ENCODE measurements at places on chromosomes 5 and 9. TPM values are rescaled to one million over a fixed set of nuclear protein-coding genes. Genes with fewer than 3 reads are reported as not detected.

IFNA2 gene
- total RNA-seq, result not detected

SOX30 gene
- total RNA-seq, result not detected

IFNB1 gene
- 0.30 TPM for total RNA-seq

PCDHGA4 gene
- total RNA-seq, result 5.8 TPM

GLE1 gene
- 24.1 TPM for total RNA-seq

DBH gene
- total RNA-seq, result not detected

KLF4 gene
- 1.5 TPM for total RNA-seq

SHB gene
- 25.5 TPM for total RNA-seq

ECSCR gene
- total RNA-seq, result 0.74 TPM

PPP6C gene
- total RNA-seq, result 12.8 TPM

FSTL4 gene
- not detected for total RNA-seq

PCDHA9 gene
- under 0.01 TPM for total RNA-seq
